ENCODE measurements at places on chromosomes 1 and 21.

DNA sequence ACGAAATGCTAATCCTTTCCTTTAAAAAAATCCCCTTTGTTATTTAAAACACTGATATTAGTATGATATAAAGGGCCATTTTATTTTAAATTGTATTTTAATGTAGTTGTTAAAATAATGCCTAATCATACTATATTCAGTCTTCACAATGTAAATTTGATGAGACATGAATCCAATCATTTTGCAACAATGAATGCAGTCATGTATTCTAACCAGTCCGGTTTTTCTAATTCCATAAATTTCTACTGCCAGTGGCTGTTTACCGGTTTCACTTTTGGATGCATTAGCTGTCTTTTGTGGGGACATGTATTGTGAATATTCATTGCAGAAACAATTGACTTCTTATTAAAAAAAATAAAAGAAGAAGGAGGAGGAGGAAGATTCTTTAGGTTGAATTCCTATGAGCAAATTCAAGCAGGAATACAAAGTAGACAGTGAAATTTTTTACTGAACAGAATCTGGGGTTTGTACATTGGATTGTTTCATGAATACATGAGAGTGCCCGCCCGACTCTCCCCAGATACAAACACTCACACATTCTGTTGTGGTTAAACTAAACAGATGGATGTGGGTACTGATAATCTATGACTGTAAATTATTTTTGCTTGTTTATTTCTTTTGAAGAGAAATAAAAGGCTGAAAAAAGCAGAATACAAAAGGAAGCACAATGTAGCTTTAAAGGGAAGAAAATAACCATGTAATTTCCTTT, 624.8 kb upstream of the PTBP2 start:
- DNase-seq = no peak

GRCh38 chr21:23471877-23472276, 2135.4 kb downstream of the MRPL39 start:
- no peak for DNase-seq

GRCh38 chr21:44325386-44326271, 13.6 kb downstream of the CFAP410 start:
- DNase-seq = no peak

- DNase-seq = no peak
Observed at GRCh38 chr1:160257411-160258015, 4.8 kb downstream of the DCAF8 start.

GRCh38 chr1:116130356-116130755, 19.2 kb downstream of the MAB21L3 start:
- DNase-seq = no peak

- DNase-seq = peak; percentile 72
Observed at GRCh38 chr1:65141394-65141793, 6.6 kb upstream of the AK4 start.

GRCh38 chr1:212967801-212968200, 17.5 kb downstream of the VASH2 start:
- DNase-seq = peak; percentile 61

DNA sequence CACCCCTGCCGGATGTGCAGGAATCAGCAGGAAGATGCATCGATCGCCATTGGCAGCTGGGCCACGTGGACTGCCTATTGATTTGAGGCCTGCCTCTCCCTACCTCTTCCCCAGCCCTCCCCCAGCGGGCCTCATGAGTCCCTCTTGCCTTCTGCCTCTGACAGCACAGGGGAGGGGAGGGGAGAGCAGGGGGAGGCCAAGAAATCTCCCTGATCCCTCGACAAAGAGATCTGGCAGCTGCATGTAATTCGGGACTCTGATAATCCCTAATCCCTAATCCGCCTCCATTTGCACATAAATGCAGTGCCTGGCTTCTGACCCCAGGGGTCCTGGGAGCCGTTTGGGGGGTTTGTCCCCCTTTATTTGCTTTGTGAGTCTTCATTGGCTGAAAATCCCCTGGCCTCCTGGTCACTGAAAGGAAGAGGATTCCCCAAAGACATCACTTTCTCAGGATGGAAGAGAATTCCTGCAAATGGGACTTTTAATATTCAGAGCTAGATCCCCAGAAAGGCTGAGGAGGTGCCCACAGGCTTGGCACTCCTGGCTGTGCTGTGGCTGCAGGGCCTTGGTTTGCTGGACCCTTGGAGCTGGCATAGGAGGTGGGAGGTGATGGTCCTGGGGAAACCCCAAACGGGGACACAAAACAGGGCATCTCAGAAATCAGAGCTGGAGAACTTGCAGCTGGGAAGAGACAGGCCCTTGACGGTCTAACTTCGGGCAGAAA, 239.4 kb upstream of the POU3F1 start:
- no peak for DNase-seq

DNA sequence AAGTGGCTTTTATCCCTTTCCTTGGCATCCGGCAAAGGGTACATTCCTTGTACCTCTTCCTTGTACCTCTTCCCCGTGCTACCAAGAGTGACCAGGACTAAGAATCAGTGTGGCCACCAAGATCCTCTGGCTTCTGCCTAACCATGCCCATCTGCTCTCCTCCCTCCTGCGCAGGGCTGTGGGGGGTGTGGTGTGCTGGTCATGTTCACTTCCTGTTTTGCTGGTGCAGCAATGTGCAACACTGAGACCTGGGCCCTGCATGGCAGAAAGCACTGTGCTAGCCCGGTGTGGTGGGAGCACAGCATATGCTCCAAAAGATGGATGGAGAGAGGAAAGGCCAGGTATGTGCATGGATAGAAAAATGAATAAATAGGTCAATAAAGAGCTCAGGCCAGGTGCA, 33.3 kb upstream of the TENT5C start:
- no peak for DNase-seq

DNA sequence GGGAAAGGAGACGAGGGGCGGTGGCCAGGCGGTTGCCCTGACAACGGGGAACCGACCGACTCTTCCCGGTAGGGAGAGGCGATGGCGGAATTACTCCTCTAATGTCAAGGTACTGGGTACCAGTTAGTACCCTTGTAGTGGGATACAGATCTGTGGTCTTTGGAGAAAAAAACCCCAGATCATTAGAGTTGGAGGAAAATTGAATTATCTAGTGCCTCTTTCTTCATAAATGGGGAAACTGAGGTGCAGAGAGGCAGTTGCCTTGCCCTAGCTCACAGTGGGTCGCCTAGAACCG, 545 bp upstream of the PEF1 start:
- no peak for DNase-seq

GRCh38 chr1:24481101-24481500, 21.5 kb upstream of the RCAN3 start:
- no peak for DNase-seq

- no peak for DNase-seq
Observed at GRCh38 chr1:231372501-231372900, 34.4 kb downstream of the SPRTN start.

DNA sequence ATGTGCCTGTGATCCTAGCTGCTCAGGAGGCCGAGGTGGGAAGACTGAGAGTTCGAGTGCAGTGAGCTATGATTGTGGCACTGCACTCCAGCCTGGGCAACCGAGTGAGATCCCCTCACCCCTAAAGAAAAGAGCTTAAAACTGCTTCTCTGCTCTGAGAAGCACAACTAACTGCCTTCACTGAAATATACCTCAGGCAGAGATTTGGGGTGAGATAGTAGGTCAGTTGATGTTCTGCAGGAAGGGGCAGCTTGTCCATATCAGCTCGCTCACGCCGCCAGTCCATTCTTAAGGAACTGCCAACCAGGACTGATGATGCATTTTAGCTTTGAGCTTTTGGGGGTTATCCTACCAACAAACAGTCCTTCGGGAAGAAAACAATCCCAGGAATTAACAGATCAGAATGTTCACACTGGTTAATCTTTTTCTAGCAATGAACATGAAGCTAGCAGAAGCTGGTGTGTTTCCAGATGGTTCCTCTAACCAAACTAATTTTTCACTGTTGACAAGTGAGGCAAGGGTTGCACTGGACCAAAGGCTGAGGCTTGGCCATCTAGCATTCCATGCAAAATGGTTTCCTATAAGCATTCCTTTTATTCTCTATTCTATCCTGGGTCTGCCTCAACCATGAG, 31.6 kb downstream of the LHX4 start:
- DNase-seq = no peak

GRCh38 chr1:228405979-228406228, 731 bp downstream of the TRIM11 start:
- no peak for DNase-seq

DNA sequence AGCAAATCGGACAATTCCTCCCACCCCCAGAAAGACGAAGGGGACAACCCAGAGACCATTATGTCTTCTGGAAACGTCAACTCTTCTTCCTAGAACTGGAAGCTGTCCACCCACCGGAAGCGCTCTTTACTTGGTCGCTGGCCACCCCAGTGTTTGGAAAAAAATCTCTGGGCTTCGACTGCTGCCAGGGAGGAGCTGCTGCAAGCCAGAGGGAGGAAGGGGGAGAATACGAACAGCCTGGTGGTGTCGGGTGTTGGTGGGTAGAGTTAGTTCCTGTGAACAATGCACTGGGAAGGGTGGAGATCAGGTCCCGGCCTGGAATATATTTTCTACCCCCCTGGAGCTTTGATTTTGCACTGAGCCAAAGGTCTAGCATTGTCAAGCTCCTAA, 3.2 kb downstream of the S1PR1 start:
- DNase-seq = no peak

DNA sequence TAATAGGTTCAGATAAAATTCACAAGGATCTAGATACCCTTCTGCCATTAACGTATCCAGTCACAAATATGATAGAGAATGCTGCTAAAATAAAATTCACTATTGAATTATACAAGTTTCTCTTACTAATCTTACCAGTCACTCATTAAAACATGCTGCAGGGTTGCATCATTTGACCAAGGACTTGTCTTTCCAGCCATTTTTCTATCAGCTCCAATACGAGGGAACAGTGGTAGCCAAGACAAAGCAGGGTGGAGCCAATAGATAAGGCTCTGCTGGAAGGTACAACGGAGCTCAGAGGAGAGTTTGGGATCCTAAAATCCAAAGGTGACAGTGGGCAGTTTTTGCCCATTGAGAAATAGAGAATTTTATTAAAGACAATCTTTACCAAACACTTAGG, 4.0 kb downstream of the DONSON start:
- DNase-seq = no peak

DNA sequence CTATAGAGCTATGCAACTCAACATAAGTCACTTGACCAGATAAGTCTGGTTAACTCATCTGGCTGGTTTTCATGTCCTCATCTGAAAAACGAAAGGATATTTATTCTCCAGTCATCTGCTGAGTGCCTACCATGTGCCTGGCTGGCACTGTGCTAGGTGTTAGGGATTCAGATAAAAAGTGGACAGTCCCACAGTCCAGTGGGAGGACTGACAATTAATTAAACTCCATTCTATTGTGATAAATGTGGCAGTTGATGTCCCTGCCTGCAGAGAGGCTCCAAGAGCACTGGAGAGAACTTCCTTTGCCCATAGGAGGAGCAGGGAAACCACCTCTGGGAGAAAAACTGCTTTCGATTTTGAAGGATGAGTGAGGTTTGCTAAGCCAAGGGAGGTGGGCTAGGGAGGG, 5.4 kb downstream of the NUAK2 start:
- DNase-seq = no peak

GRCh38 chr21:22961258-22961657, 1963.0 kb downstream of the NCAM2 start:
- DNase-seq = no peak

- no peak for DNase-seq
Observed at GRCh38 chr1:108779455-108779854, 33.0 kb downstream of the STXBP3 start.

DNA sequence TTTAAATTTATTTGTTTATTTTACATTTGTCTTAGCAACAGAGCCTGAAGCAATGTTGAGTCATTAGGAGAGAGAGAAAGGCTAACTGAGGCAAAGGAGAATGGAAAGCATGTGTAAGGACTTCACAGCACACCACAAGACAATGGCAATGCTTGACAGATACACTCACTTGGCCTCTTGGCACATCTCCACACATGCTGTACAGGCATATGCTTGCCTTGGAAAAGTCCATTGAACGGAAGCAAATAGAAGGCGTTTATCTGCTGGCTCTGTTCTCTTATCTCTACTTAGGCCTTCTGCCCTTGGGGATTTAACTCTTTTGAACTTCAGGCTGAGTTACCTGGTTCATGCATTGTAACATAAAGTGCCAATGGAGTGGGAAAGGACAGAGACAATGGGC, 262.2 kb upstream of the POU3F1 start:
- peak; percentile 24 for DNase-seq

GRCh38 chr1:33524586-33524985, 52.1 kb downstream of the ZSCAN20 start:
- DNase-seq = no peak

DNA sequence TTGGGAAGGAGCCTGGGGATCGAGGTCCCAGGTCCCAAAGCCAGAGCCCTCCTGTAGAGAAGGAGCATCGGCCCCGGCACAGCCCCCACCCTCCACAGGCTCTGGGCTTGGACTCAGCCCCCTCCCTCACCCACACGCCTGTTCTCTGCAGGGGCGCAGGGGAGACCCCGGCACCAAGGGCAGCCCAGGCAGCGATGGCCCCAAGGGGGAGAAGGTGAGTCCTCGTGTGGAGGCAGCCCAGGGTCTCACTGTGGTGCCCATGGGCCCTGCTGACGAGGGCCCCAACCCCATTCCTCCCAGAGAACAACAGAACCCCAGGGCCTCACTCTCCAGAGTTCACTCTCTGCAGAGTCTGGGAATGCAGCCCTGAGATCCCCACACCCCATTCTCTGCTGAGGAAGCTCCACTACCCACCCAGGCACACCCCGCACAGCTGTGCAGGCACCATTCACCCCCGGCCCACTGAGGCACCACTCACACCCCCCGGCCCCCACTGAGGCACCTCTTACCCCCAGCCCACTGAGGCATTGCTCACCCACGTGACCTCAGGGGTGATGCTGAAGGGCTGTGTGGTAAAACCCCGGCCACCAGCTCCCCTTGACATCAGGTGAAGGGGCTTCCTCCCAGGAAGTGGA, 21.8 kb downstream of the COL6A2 start:
- no peak for DNase-seq

GRCh38 chr1:205442051-205442725, 13.7 kb downstream of the BLACAT1 start:
- DNase-seq = no peak

DNA sequence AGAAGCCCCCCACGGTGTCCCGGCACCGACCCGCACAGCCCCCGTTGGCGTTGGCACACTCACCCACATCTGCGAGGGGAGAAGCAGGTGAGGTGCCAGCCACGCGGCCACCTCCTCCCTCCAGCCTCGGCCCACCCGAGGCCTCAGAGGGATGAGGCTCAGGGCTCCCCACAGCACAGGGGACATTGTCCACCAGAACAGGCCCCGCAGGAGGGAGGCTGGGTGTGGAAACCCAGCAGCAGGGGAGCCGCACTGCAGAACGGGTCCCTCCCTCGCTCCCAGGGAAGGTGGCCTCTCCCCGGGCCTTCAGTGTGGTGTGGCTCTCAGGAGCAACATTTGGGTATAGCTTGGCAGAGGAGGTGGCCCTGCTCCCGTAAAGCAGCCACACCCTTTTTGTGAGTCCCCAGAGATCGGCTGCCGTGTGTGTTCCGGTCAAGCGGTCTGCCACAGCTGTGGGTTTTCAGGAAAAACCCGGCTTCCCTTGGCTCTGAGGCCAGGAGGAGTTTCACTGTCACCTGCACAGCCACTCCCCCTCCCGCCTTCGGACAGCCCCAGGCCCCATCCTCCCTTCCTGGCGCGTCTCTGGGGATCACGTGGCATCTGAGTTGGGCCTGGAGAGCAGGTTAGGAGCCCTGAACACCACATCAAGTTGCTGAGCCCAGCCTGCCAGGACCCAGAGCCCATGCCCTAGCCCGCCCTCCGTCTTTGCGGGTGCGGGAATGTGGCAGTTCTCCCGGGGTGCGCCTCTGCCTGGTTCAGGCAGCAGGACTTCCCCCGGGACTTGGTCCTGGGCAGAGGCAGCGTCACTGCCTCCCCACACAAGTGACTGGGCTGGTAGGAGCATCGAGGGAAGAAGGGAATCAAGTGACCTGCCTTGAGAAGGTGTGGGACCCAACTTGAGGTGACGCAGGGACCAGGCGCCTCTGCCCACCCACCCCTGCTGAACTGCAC, 64.0 kb downstream of the MEGF6 start:
- peak; percentile 18 for DNase-seq
